ENCODE measurements at places on chromosomes 6 and 20.

- no peak for DNase-seq
Observed at GRCh38 chr6:62942000-62942399, 269.3 kb upstream of the FKBP1C start.

DNA sequence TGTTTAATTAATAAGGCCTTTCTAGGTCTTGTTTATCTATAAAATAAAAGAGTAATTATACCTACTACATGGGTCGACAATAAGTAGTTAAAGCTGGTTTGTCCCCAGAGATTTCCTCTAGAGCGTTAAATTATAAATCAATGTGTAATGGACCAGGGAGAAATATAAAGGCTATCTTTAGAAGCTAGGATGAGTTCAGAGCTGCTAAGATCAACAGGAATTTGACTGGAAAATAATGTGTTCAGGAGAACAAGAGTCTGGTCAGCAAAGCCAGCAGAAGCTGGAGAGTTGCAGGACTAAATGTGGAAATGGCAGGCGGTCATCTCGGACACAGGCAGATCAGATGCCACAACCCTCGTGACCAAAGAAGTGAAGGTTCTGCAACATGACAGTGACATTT is 428.8 kb downstream of the EPM2A start:
- DNase-seq = no peak

DNA sequence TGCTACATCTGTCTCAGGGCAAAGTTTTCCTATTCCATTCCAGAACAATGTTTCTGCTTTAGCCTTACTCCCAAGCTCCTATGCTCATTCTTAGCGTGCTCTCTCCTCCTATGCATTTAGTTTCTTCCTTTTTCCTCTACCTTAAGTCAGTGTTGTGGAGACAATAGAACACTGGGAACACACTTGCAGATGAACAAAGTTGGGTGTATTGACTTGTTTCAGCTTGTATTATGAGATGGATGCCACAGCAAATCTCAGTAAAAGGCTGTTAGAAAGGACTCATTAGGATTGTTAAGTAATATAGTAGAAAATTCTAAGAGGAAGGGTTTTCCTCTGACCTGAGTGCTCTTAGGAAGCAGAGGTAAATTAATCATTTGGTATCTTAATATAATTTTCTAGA is 48.4 kb downstream of the BMP5 start:
- DNase-seq = no peak

DNA sequence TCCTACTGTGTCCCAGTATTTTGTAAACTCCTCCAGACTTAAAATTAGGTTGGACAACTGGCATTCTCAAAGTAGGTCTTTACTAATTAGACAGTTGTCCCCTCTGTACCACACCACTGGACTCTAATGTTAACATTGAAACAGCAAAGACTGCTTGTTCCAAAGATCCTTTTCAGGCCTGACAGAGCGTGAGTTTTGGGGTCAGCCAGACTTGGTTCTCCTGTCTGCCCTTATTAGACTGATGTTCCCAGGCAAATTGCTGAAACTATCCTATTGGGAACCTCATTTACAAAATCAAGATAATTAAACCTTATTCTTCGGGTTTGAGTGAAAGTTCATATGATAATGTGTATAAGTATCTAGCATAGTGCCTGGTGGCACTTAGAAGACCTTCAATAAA is 3.7 kb upstream of the BICRAL start:
- no peak for DNase-seq

DNA sequence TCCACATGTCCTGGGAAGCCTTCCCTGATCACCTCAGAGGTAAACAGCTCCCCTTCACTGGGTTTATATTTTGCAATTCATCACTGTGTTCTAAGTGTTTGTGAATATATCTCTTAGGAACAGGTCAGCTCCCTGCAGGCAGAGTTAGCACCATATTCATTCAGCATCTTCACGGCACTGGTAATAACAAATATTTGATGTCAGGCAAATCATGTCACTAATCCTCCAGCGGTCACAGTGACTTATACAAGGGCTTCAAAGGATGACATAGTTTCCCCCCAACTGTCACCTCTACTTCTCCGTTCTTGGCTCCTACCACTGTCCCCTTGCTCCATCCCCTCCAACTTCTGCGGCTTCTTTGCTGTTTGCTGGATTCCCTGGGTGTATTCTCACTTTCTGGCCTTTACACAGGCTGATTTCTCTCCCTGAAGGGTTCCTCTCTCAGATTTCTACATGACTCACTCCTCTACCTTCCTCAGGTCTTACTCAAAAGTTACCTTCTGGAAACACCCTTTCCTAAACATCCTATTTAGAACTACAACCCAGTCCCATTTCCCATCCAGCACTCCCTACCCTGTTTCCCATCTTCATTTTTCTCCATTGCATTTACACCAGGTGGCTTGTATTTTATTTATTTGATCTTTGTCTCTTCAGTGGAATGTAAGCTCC is 66.6 kb downstream of the NHLRC1 start:
- no peak for DNase-seq

GRCh38 chr20:57948180-57948955 is 238.6 kb upstream of the PMEPA1 start:
- no peak for DNase-seq

DNA sequence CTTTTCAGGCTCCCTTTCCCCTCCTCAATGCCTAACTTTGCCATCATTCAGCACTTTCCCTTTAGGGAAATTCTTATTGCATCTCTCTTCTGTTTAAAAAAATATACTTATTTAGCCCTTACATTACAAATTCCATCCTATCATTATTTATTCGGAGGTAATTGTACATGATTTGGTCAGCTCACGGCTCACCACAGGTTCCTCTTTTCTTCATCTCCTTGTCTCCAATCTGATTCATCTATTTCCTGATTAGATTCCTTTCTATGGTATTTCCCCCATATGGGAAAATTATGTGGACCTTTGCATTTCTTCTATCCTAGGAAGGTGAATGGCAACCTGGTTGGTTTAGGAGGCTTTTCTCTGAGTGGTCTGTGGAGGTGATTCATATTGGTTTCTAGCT is 12.9 kb upstream of the EMILIN3 start:
- no peak for DNase-seq

GRCh38 chr20:57458400-57459160 is 66.4 kb downstream of the CTCFL start:
- DNase-seq = no peak

GRCh38 chr6:156395276-156395675 is 381.9 kb upstream of the ARID1B start:
- DNase-seq = no peak

DNA sequence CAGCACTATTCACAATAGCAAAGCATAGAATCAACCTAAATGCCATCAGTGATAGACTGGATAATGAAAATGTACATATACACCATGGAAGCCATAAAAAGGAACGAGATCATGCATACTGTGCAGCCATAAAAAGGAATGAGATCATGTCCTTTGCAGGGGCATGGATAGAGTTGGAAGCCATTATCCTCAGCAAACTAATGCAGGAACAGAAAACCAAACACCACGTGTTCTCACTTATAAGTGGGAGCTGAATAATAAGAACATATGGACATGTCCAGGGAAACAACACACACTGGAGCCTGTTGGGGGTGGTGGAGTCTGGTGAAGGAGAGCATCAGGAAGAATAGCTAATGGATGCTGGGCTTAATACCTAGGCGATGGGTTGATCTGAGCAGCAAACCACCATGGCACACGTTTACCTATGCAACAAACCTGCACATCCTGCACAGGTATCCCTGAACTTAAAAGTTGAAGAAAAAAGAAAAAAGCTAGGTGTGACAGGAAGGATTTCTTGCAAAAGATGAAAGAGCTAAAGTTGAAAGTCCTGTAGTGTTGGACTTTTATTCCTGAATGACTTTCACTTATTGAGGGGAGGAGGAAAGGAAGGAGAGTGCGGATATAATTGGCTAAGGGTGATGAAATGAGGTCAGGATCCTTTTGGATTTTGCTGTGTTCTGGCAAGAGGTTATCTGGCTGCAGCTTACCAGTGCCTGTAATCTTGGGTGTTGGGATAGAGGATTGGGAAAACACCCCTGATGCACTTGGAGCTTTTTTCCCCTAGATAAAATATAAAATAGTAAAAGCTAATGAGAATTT is 8.5 kb downstream of the TRMT11 start:
- no peak for DNase-seq

GRCh38 chr6:37783856-37784584 is 35.5 kb upstream of the ZFAND3 start:
- no peak for DNase-seq

DNA sequence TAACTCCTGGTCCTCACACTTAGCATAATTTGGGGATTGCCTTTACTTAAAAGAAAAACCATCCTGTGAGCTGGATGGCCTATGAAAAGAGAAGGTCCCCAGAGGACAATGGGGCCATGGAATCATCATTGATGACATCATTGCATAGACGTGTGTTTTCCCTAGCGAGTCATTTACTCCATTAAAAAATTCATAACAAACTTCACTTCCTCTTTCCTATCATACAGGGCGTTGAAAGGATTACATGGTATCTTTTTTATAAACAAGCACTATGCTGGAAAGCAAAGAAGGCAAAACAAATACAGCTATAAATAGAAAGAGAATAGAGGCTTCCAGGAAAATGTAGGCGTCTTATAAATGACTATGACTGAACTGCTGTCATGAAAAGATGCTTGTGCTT is 11.3 kb upstream of the COL12A1 start:
- DNase-seq = no peak

- DNase-seq = no peak
Observed at GRCh38 chr6:129889580-129889979, 28.5 kb upstream of the TMEM244 start.

- DNase-seq = no peak
Observed at GRCh38 chr20:50068041-50068651, 44.8 kb downstream of the UBE2V1 start.

DNA sequence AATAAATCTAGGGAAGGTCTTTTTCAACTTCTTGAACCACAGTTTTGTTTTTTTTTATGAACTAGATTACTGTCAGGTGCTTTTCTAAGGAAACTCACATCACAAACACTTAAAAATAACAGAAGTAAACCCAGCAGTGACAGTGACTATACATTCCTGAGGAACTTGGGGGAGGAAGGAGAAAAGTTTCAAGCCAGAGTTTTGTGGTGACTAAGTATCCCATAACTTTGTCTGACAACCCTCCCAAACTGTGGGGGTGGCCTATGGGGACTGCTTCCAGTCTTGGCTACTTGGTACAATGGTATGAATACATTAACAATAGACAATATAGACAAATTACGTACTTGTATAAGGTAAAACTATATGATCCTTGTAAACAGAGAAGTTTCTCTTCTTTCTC is 202.5 kb upstream of the MAN1A1 start:
- DNase-seq = no peak

DNA sequence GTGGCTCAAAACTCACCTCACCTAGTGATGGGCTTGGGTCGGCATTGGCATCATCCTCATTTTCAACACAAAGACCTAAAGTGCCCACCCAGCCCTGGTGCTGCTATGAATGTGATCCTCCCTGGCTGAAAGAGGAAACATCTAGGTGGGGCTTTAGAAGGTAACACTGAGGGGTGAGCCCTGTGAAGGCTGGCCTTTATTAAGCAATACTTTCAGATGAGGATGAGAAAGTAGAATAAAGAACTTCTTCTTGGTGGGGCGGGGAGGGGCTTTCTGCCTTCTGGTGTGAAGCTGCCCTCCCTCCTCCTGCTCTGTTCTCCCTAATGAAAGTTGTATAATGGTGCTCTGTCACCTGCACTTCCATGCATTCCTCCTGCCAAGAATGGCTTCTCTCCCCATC is 133.0 kb upstream of the TRAF3IP2 start:
- DNase-seq = no peak

DNA sequence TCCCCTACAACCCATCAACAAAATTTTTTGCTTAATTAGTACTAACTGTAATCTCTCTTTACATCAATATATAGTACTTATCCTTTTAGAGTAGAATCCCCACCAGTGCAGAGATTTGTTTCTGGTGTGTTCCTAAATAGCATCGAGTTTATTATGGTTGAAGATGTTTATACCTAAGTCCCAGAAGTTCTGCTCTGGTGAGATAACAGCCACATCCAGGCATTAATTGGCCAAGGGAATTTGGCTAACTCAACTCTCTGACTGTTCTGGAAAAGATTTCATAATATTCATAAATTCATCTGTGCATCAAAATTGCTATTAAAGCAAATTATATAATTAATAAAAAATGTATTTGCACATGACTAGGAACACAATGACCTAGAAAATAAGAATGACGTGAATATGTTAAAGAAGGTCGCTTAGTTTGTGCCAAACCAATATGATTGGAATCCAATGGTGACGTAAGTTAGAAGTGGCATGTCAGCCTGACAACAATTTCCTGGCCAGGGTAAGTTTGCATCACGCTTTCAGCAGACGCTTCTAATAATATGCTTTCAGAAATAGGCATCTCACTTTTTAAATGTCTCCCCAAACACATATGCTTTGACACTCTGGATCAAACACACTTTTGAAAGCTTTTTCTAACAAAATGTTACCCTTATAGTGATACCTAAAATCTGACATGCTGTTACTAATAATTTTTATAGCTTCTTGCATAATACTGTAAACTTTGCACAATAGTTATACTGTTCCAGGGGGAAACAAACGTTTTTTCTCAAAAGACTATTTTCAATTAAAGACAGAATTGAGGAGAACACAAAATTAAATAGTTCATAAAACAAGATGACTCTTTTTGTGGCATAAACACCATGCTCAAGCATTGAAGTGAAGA is 236.7 kb downstream of the TENT5A start:
- DNase-seq = no peak

GRCh38 chr6:16329233-16329632 is 90.8 kb downstream of the GMPR start:
- no peak for DNase-seq

DNA sequence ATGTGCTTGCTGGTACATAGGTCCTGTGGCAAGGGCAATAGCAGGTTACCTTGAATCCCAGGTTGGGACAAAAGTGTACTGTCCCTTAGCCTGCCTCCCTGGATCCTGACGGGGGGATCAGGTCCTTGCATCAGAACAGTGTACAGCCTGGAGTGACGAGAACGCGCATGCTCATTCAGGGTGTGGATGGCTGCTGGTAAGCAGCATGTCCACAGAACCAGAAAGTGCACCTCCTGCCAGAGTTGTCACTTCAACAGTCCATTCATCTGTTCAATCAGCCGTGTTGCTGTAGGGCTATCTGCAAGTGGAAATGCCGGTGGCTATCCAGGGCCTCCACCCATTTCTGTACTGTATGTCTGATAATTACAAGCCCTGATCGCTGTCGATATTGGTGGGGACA is 236.3 kb upstream of the SOX4 start:
- no peak for DNase-seq

DNA sequence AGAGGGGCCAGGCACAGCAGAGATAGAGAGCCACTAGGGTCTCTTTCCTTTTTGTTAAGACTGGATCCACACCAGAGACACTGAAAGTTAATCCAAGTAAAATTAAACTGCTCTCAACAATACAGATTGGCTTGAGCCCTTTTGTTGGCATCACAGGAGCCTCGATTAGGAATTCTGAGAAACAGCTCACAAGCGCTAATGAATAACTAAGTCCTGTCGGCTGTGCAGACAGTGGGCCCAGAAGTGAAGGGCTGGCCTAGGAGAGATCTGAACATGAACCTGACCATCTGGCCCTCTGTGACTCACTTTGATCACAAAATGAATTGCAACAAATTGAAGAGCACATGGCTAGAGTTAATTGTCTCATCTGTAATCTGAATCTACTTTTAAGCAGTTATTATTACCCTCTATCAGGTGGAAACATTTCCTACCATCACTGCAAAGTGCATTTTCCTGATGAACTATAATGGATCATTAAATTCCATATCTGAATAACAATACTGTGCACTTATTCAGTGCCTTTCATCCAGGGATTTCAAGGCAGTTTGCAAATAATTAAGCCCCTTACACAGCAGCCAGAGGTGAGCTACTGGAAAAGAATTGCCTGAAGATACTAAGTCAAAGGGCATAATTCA is 3.2 kb downstream of the BACH2 start:
- no peak for DNase-seq

All from stimulated activated CD4-positive, alpha-beta T cell treated with anti-CD3 and anti-CD28 coated beads, Interleukin-12 subunit alpha, Interleukin-12 subunit beta, amount 100 ng/mL, for 24 hours (primary cell).